ENCODE measurements at places on chromosomes 3 and 15. TPM values are rescaled to one million over a fixed set of nuclear protein-coding genes. Genes with fewer than 3 reads are reported as not detected.

DNA sequence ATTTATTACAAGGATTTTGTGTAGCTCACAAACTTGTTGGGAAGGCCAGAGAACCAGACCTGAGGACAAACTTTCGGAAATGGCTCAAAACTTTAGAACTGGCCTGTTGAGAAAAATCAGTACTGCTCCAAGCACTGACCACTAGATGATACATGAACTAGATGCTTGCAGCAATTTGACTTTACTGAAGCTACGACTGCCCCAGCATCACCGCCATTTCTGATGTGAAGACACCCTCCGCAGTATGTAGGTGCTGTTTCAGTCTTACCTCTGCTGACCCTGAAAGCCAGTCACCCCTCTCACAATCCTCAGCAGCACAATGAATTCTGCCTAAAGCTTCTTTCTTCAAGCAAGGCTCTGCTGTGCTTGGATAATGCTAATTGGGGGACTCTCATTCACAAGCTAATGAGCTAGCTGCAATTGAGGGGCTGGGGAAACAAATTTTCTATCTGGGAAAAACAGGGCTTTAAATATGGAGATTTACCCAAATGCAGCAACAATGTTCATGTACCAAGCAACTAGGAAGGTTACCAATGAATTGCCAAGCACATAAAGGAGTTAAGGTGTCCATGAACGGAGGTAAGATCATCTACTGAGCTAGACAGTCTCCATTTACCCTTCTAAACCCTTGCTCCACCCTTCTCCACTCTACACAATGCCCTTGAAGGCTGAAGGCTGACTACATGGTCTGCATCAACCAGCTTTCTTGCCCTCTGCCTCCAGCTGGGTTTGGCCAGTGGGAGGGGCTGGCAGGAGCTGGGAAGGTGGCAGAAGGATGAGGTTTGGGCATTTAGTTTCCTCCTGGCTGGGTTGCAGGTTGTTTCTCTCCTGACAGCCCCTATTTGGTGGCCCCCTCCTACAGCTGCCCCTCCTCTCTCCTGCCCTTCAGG lies 53.2 kb upstream of the FSTL1 start:
- no peak overlapping the region for H3K4me3 ChIP-seq
- H3K27me3 ChIP-seq: no peaks in the 10 kb centered on the region
- H3K36me3 ChIP-seq: no peaks in the 10 kb centered on the region

DNA sequence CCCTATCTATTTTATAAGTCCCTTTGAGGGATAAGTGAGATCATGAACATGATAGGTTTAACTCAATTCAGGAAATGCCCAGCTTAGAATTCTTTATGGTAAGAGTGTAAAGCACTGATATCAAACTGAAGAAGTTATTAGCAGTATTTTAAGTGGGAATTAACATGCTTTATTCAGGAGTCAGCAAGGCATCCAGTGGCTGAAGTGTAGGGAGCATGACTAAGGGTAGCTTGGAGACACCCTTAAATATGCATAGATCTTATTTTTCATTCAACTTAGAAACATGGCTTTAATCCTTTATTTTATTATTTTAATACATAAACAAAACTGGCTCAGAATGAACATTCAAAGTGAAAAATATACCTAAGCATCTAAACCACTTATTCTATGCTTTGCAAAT lies 158.3 kb upstream of the LPP start:
- H3K4me1 ChIP-seq: peaks cover 11% of the 10 kb centered on the region
- H3K27me3 ChIP-seq: no peaks in the 10 kb centered on the region
- H3K4me3 ChIP-seq: no peak overlapping the region

Gene GPR62
- total RNA-seq: 0.19 TPM

DNA sequence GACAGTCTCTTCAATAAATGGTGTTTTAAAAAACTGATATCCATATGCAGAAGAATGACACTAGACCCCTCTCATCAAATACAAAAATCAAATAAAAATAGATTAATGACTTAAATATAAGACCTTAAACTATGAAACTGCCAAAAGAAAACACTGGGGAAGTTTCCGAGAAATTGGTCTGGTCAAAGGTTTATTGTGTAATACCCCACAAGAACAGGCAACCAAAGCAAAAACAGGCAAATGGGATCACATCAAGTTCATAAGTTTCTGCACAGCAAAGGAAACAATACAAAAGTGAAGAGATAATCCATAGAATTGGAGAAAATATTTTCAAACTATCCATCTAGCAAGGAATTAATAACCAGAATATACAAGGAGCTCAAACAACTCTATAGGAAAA lies 126.2 kb downstream of the GOLIM4 start:
- peaks cover 27% of the 10 kb centered on the region for H3K27me3 ChIP-seq
- H3K36me3 ChIP-seq: no peaks in the 10 kb centered on the region
- no peak overlapping the region for H3K4me3 ChIP-seq
- no peak overlapping the region for H3K27ac ChIP-seq
- DNase-seq: no peak

GRCh38 chr15:83436513-83437158 lies 10.5 kb upstream of the SH3GL3 start:
- H3K4me3 ChIP-seq: no peak overlapping the region
- H3K36me3 ChIP-seq: no peaks in the 10 kb centered on the region

DNA sequence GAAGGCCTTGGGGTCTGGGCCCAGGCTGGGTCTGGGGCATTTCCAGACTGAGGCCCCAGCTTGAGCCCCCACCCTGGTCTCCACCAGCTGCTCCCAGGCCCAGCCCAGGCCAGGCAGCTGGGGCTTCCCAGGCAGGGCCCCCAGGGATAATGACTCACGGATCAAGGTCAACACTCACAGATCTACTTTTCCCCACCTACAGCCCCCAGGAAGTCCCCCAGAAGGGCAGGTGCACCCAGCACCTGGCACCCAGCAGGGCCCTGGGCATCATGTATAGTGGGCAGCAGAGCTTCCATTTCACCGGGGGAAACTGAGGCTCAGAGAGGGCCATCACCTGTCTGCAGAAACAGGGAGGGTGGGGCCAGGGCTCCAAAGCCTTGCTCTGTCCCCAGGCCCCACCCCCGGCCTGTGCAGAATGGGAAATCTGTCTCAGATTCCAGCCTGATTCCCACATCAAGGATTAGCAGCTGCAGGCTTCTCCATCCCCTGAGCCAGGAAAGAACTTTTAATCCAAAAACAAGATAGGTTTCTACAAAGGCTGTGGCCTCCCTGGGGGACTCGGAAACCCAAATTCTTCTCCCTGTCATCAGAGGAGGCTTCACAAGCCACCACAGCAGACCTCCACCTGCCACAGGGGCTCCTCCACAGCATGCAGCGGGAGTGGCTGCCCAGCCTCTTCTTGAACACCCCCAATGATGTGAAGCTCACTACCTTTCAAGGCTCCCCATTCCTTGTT lies 49.8 kb downstream of the IQSEC1 start:
- no peak overlapping the region for H3K4me3 ChIP-seq
- peaks cover 3% of the 10 kb centered on the region for H3K36me3 ChIP-seq
- peaks cover 5% of the 10 kb centered on the region for H3K27me3 ChIP-seq
- H3K4me1 ChIP-seq: peaks cover 71% of the 10 kb centered on the region

- peaks cover 62% of the 10 kb centered on the region for H3K27me3 ChIP-seq
- H3K4me3 ChIP-seq: no peak overlapping the region
- no peak overlapping the region for H3K27ac ChIP-seq
- peaks cover 2% of the 10 kb centered on the region for H3K36me3 ChIP-seq
Measured at GRCh38 chr3:62672270-62672987, 202.8 kb downstream of the CADPS start.

DNA sequence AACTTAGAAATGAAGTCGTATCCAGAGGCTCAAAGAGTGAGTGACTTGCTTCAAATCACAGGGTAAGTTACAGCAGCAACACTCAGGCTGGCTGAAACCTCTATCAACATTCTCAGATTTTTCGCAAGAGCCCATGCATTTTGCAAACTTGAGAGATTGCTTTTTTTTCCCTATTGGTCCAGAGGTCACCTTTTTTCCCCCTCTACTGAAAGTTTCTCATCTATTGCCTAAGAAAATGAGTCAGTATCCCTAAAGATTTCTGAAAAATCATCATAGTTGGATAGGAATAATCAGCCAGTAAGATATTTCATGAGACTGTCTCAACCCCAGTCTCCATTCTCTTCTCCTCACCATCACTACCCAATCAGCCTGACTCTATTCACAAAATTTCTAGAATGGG lies 410.6 kb downstream of the FOXP1 start:
- H3K27me3 ChIP-seq: no peaks in the 10 kb centered on the region
- peak overlapping the region; percentile 1 for H3K4me3 ChIP-seq
- peaks cover 6% of the 10 kb centered on the region for H3K36me3 ChIP-seq
- DNase-seq: no peak
- H3K4me1 ChIP-seq: peaks cover 90% of the 10 kb centered on the region

GRCh38 chr3:32392536-32393302 lies 1.1 kb downstream of the CMTM7 start:
- H3K4me1 ChIP-seq: peaks cover 17% of the 10 kb centered on the region
- peak overlapping the region; percentile 81 for H3K27ac ChIP-seq
- peak overlapping the region; percentile 98 for H3K4me3 ChIP-seq
- peaks cover 1% of the 10 kb centered on the region for H3K36me3 ChIP-seq
- no peak for DNase-seq
- H3K27me3 ChIP-seq: no peaks in the 10 kb centered on the region

DNA sequence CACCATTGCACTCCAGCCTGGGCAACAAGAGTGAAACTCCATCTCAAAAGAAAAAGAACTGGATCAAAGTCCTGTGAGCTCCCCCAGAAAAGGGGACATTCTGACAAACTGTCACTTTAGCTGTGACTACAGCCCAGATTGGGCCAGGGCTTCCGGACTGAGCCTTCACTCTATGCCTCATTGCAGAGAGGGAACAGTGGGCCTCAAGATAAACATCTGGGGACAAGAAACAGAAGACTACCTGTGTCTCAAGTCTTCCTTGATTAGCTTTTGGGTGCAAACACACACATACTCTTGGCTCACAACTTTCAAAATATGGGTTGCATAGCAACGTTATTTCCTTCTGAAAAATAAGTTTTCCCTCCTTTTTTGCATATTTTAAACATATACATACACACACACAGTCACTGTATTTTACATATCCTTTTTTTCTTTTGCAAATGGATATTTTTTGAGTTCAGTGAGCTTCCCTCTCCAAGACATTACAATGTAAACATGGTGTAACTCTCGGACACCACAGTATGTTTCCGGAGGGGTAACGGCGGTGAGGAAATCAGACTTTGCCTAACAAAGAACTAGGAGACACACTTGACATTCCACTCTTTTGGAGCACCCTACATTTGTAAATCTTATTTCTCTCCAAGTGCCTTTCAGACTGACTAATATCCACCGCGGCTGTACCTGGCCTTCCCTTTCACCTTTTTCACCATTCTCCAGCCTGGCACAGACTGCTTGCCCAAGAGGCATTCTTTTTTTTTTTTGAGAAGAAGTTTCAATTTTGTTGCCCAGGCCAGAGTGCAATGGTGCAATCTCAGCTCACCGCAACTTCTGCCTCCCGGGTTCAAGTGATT lies 3.5 kb downstream of the TKT start:
- no peaks in the 10 kb centered on the region for H3K27me3 ChIP-seq
- peak overlapping the region; percentile 92 for H3K27ac ChIP-seq
- peak overlapping the region; percentile 89 for H3K4me3 ChIP-seq

Gene GPR149
- not detected for total RNA-seq

Gene SLC51B
- total RNA-seq: not detected

GRCh38 chr3:179292450-179292849 lies 30.4 kb upstream of the ZNF639 start:
- H3K27me3 ChIP-seq: peaks cover 9% of the 10 kb centered on the region
- no peak overlapping the region for H3K27ac ChIP-seq
- H3K36me3 ChIP-seq: no peaks in the 10 kb centered on the region
- H3K4me1 ChIP-seq: no peaks in the 10 kb centered on the region
- H3K4me3 ChIP-seq: no peak overlapping the region

DNA sequence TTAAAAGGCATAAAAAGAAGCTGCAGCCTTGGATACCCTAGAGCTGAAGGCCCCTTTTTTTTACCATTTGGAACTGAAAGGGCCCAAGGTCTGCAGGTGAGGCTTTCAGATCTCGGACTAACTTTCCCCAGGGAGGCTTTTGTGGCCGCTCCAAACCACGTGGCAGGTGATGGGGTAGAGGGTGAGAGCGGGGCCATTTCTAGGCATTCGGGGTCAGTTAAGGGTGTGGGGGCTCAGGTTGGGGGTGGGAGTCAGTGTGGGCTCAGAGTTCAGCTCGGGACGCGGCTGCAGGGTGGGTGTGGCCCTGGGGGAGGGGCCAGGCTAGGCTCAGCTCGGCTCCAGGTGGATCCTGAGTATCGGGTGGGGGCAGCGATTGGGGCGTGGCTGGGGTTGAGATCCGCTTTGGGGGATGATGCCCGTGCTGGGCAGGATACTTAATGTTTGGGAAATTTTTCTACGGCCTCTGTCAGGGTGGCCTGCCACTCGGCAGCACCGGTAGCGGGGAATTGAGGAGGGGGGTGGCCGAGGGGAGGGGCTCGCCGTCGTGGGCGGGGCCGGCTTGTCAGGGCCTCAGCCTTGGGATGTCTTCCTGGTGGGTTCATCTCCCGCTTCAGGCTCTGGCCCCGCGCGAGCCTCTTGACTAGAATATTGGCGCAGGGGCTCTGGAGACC lies 2.5 kb downstream of the KLF13 start:
- H3K36me3 ChIP-seq: no peaks in the 10 kb centered on the region
- no peak for DNase-seq
- no peaks in the 10 kb centered on the region for H3K27me3 ChIP-seq
- H3K4me1 ChIP-seq: peaks cover 45% of the 10 kb centered on the region
- H3K27ac ChIP-seq: peak overlapping the region; percentile 39

DNA sequence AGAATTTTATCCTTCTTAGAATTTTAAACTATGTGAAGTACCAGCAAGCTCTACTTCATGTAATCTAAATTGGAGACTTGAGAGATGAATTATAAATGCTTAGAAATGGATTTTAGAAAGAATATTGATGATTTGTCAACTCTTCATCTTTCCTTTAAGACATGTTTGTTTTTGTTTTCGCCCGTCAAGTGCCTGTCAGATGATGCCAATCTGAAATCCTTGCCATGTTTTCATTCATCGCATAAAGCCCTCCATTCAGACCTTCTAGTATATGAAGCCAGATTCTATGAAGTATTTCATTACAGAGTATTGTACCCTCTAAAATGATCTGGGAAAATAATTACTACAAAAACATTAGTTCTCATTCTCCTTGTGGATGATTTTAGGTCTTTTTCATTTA lies 223.2 kb upstream of the SOX2 start:
- peaks cover 12% of the 10 kb centered on the region for H3K27me3 ChIP-seq
- H3K36me3 ChIP-seq: no peaks in the 10 kb centered on the region
- no peak for DNase-seq
- H3K4me1 ChIP-seq: no peaks in the 10 kb centered on the region
- no peak overlapping the region for H3K4me3 ChIP-seq
- no peak overlapping the region for H3K27ac ChIP-seq

DNA sequence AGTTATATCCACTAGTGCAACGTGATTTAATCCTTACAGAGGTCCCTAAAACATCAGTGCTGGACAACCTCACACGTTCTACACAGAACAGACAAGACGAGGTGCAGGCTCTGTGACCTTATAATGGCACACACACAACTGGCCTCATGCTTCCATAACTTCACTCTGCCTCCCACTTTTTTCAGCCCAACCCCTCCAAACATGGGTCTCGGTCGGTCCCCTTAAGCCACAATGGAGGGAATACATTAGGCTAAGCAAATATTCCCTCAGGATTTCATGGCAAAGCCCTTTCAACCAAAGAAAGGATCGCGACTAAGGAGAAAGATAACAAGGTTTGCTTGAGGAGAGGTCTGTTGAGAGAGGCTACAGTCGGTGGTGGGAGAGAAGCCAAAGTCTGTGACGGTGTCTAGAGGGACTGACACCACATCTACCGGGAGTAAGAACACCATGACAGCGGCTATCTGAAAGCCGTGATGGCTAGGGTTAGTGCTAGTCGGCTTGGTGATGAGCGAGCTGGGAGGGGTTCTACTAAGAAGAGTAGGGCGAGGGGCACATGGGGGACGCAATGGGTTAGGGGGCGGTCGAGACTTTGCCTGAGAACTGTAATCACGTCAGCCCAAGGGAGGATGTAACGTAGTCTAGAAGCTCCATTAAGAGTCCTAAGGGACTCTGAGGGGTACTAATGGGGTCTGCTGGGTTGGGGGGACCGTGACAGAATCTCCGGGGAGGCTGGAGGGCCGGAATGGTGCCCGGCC lies 1.0 kb downstream of the MYO9A start:
- peak overlapping the region; percentile 99 for H3K27ac ChIP-seq
- DNase-seq: no peak
- peak overlapping the region; percentile 96 for H3K4me3 ChIP-seq
- no peaks in the 10 kb centered on the region for H3K36me3 ChIP-seq
